ENCODE measurements at places on chromosomes 4 and X. TPM values are rescaled to one million over a fixed set of nuclear protein-coding genes. Genes with fewer than 3 reads are reported as not detected.

The SPANXN4 gene
- not detected for total RNA-seq

The SATL1 gene
- total RNA-seq, result not detected

The LDB2 gene
- total RNA-seq, result 3.2 TPM

The PLK4 gene
- 21.7 TPM for total RNA-seq

The HELT gene
- total RNA-seq, result not detected

The L1CAM gene
- 37.3 TPM for total RNA-seq

The XAGE3 gene
- not detected for total RNA-seq

The APLN gene
- not detected for total RNA-seq

The FRMD7 gene
- not detected for total RNA-seq

The BBS12 gene
- 1.1 TPM for total RNA-seq

The CXCL8 gene
- 0.76 TPM for total RNA-seq

The GSX2 gene
- total RNA-seq, result not detected

The NOX1 gene
- total RNA-seq, result not detected

The CENPE gene
- 11.2 TPM for total RNA-seq

The FRAS1 gene
- total RNA-seq, result 32.2 TPM

The SPACA5 gene
- total RNA-seq, result not detected

The CHRNA9 gene
- under 0.01 TPM for total RNA-seq

The CXorf65 gene
- total RNA-seq, result not detected

The GJB1 gene
- 0.25 TPM for total RNA-seq

The TEX13D gene
- not detected for total RNA-seq

The CDX4 gene
- total RNA-seq, result not detected

The PCDH10 gene
- total RNA-seq, result 0.81 TPM

The STOX2 gene
- 4.8 TPM for total RNA-seq

The PHF8 gene
- 11.7 TPM for total RNA-seq

The EPHA5 gene
- 0.25 TPM for total RNA-seq

The PASD1 gene
- total RNA-seq, result not detected

The SSX3 gene
- not detected for total RNA-seq

The BEX1 gene
- 0.63 TPM for total RNA-seq

The INTS6L gene
- 3.2 TPM for total RNA-seq

The CNGA1 gene
- total RNA-seq, result 0.25 TPM

The LGI2 gene
- total RNA-seq, result under 0.01 TPM

The GALNTL6 gene
- 0.25 TPM for total RNA-seq

The ZBTB49 gene
- total RNA-seq, result 0.81 TPM

The ZNF275 gene
- total RNA-seq, result 10.1 TPM

The ADH6 gene
- 0.13 TPM for total RNA-seq

The MAP3K15 gene
- total RNA-seq, result 0.16 TPM

The GUCY1A1 gene
- 0.81 TPM for total RNA-seq

The CYLC1 gene
- total RNA-seq, result not detected

The NALF2 gene
- not detected for total RNA-seq

The PF4V1 gene
- total RNA-seq, result not detected

The UTP14A gene
- 8.6 TPM for total RNA-seq

The NRK gene
- total RNA-seq, result 17.1 TPM

The SYNPO2 gene
- 2.2 TPM for total RNA-seq

The GAGE13 gene
- total RNA-seq, result not detected

The RIPPLY1 gene
- 0.51 TPM for total RNA-seq

The RAB39B gene
- total RNA-seq, result 0.13 TPM

The CD38 gene
- total RNA-seq, result under 0.01 TPM

The ADH1C gene
- not detected for total RNA-seq

The SPIN2A gene
- not detected for total RNA-seq

The HPGD gene
- 4.9 TPM for total RNA-seq

The CSAG1 gene
- not detected for total RNA-seq

The ZFP42 gene
- 6.5 TPM for total RNA-seq

The NLGN4X gene
- 1.0 TPM for total RNA-seq

The CCNB3 gene
- under 0.01 TPM for total RNA-seq

The GPR119 gene
- total RNA-seq, result not detected

Measured in mesangial cell (primary cell).